Lower lobe of right lung (tissue), 2 donors: ENCODE measurements at places on chromosomes 2 and 18. TPM values are rescaled to one million over a fixed set of nuclear protein-coding genes. Genes with fewer than 3 reads are reported as not detected.
A peak's percentile ranks its signal among the peaks of the same experiment; 100 is the strongest.

GRCh38 chr2:122758967-122759366 lies 1003.5 kb downstream of the TSN start:
- H3K27ac ChIP-seq, result no peak overlapping the region
- no peak overlapping the region for H3K4me3 ChIP-seq
- no peaks in the 10 kb centered on the region for H3K36me3 ChIP-seq
- DNase-seq, result no peak

The ANO7 gene
- 1.3 TPM for total RNA-seq

DNA sequence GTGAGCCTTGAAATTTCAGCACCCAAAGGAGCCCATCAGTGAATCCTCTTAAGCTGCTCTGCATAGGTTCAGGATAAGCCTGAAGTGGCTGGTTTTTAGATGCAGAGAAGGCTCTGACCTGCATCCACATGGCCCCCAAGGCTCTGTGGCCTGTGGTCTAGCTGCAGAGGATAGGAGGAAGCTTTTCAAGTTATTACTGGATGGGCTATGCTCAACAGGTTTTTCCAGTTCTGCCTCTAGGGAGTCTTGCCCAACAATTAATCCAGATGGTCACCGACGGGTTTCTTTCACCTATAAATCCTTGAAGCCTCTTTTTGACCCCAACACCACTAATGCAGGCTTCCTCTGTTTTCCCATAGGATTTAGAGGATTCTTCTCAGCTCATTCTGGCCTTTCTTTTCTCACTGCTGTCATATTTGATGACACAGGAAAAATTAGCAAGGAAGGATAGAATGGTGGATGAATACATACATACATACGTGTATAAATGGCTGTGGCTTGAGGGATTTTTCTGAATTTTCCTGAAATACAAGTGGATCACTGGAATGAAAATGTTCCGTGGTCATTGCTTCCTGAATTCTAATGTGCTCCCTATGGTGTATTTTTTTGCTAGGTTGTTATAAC lies 52.2 kb upstream of the BCL2L11 start:
- no peak for DNase-seq
- H3K27me3 ChIP-seq, result no peaks in the 10 kb centered on the region
- peaks cover 17% of the 10 kb centered on the region for H3K4me1 ChIP-seq
- no peak overlapping the region for H3K27ac ChIP-seq
- H3K36me3 ChIP-seq, result no peaks in the 10 kb centered on the region
- H3K4me3 ChIP-seq, result no peak overlapping the region

The PPP1R1C gene
- total RNA-seq, result 2.9 TPM

The CBLN2 gene
- not detected for total RNA-seq

DNA sequence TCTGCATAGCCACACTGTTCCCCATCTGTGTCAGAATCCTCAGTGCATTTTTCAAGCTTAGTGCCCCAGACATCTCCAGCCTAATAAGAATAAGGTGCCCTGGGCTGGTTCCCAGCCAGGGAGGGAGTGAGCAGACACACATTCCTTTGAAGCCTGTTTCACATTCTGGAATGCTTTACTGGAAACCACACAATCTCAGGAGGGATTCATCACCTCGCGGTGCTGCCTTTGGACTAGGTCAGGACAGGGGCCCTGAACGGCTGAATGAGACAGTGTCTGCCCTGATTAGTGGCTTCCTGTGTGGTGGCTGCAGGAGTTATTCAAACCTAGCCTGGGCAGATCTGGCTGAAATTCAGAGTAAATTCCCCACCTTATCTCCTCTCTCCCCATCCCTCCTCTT lies 108.0 kb upstream of the LDAH start:
- H3K27me3 ChIP-seq, result peaks cover 5% of the 10 kb centered on the region
- no peak overlapping the region for H3K4me3 ChIP-seq
- H3K27ac ChIP-seq, result no peak overlapping the region
- H3K36me3 ChIP-seq, result no peaks in the 10 kb centered on the region

- no peak overlapping the region for H3K4me3 ChIP-seq
- no peaks in the 10 kb centered on the region for H3K27me3 ChIP-seq
- H3K27ac ChIP-seq, result no peak overlapping the region
These were observed 6.6 kb upstream of the PROM2 start for GRCh38 chr2:95267458-95268210.

- H3K4me1 ChIP-seq, result peaks cover 19% of the 10 kb centered on the region
- no peak for DNase-seq
- no peaks in the 10 kb centered on the region for H3K36me3 ChIP-seq
These were observed 5.6 kb downstream of the ARL4C start for GRCh38 chr2:234491281-234491680.

The OTX1 gene
- total RNA-seq, result 0.27 TPM

GRCh38 chr2:227198866-227199265 lies 34.4 kb downstream of the COL4A3 start:
- DNase-seq, result no peak
- H3K27ac ChIP-seq, result no peak overlapping the region
- no peaks in the 10 kb centered on the region for H3K4me1 ChIP-seq
- H3K4me3 ChIP-seq, result no peak overlapping the region

DNA sequence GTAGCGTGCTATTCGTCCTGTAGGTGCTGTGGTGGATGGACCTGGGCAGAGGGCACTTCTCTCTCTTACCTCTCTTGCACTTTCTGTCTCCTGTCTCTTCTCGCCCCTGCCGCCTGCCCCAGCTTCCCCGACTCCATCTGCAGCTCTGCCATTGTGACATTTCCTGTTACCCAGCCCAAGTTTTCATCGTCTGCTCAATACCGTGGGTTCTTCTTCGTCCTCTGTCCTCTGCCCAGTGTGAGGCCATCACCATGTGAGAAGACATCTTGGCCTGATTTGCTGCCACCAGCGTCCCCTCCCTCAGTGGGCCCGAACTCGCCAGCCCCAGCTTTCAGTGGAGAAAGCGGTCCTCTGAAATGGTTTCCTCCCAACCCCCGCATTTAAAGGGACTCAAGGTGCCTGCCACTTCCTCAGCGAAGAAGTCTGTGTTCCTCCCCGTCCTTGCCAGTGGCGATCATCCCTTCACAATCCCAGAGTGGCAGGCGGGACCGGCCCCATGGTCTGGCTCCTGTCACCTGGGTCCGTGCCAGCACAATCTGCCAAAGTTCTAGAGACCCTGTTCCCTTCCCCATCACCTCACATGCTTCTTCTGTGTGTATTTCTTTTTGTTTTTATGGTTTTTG lies 18.0 kb downstream of the TGOLN2 start:
- H3K27ac ChIP-seq, result peak overlapping the region; percentile 27
- H3K4me3 ChIP-seq, result peak overlapping the region; percentile 15
- DNase-seq, result no peak

GRCh38 chr18:25423267-25423666 lies 71.3 kb upstream of the ZNF521 start:
- no peak overlapping the region for H3K4me3 ChIP-seq
- no peaks in the 10 kb centered on the region for H3K36me3 ChIP-seq
- no peaks in the 10 kb centered on the region for H3K4me1 ChIP-seq
- no peaks in the 10 kb centered on the region for H3K27me3 ChIP-seq
- DNase-seq, result no peak

DNA sequence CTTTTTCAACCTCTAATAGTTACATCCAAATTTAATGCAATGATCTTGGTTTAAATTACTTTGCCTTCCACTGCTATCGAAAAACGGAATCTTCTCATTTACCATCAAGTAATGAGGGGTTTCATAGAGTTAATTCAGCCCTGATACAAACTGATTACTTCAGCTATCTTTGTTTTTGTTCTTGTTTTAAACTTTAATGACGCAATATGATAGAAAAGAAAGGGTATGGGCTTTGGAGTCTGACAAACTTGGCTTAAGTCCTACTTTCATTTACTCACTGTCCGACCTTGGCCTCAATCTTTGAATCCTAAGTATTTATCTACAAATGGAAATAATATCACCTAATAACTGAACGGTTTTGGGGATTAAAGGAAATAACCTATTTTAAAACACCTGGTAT lies 16.1 kb downstream of the ADAM17 start:
- H3K27me3 ChIP-seq, result no peaks in the 10 kb centered on the region
- peak overlapping the region; percentile 14 for H3K4me3 ChIP-seq
- peaks cover 33% of the 10 kb centered on the region for H3K36me3 ChIP-seq
- peak overlapping the region; percentile 71 for H3K27ac ChIP-seq
- peaks cover 52% of the 10 kb centered on the region for H3K4me1 ChIP-seq
- DNase-seq, result no peak

- H3K27ac ChIP-seq, result no peak overlapping the region
- DNase-seq, result no peak
- no peak overlapping the region for H3K4me3 ChIP-seq
- no peaks in the 10 kb centered on the region for H3K36me3 ChIP-seq
- H3K4me1 ChIP-seq, result no peaks in the 10 kb centered on the region
These were observed 1145.3 kb upstream of the CHAC2 start for GRCh38 chr2:52622266-52622665.

The ANKRD36 gene
- 24.4 TPM for total RNA-seq

- H3K4me1 ChIP-seq, result peaks cover 46% of the 10 kb centered on the region
- no peaks in the 10 kb centered on the region for H3K27me3 ChIP-seq
- no peak overlapping the region for H3K27ac ChIP-seq
- H3K4me3 ChIP-seq, result no peak overlapping the region
- no peaks in the 10 kb centered on the region for H3K36me3 ChIP-seq
- DNase-seq, result no peak
These were observed 65.4 kb downstream of the AAK1 start for GRCh38 chr2:69578198-69578540.

- H3K36me3 ChIP-seq, result no peaks in the 10 kb centered on the region
- DNase-seq, result no peak
- no peak overlapping the region for H3K27ac ChIP-seq
- no peak overlapping the region for H3K4me3 ChIP-seq
- no peaks in the 10 kb centered on the region for H3K4me1 ChIP-seq
These were observed 8.6 kb upstream of the SEH1L start for GRCh38 chr18:12939162-12939561.

The EMX1 gene
- total RNA-seq, result not detected

The B3GNT7 gene
- 80.0 TPM for total RNA-seq

DNA sequence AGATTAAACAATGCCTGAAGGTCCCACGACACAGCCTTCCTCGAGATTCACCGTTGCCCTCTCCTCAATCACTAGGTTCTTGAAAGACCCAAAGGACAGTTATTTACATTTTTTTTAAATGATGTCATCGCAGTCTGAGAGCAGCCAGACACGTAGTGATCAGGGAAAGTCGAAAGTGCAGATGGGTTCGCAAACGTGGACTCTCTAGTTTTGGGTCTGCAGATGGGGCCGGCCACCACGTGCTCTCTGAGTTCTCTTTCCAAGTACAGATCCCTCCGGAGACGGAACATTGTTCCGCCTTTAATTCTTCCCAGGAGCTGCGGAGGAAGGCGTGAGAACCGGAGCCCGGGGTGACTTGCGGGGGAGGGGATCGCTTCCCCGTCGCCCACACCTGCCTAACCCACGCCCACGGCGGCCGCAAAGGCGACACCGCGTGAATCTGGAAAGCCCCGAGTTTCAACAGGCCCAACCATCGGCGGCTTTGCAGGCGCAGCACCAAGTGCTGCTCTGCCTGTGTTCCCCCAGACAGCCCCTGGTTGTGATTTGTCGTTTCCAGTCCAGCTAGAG lies 54.3 kb downstream of the PKDCC start:
- no peaks in the 10 kb centered on the region for H3K36me3 ChIP-seq
- H3K27ac ChIP-seq, result peak overlapping the region; percentile 88
- H3K4me3 ChIP-seq, result peak overlapping the region; percentile 58
- H3K4me1 ChIP-seq, result peaks cover 81% of the 10 kb centered on the region

The LGALSL gene
- 30.8 TPM for total RNA-seq

The PIEZO2 gene
- 11.1 TPM for total RNA-seq

DNA sequence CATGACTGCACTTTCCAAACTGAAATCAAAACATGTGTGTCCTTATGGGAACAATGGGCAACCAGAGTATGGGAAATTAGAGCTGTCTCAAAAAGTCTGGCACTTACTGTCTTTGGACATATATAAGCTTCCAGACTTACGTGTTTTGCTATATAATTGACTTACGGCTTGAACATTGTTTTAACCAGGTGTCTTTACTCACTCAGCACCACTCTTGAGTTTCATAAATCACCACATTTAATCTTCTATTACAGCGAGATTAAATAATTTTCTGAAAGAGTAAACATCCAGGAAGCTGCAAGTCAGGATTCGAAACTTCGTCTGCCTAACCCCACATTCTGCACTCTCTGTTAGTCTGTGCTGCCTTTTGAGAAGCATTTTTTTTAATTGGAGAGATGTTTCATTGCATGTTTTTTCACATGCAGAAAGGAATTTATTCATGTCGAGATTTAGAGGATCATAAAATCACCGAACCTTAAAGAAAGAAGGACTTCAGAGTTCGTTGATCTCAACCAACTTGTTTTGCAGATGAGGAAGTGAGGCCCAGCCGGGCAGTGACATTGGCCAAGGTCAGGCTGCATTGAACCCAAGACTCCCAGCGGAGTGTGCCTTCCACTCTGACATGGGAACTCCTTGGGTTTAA lies 137.3 kb downstream of the SETBP1 start:
- no peak overlapping the region for H3K4me3 ChIP-seq
- no peak for DNase-seq

- H3K27ac ChIP-seq, result no peak overlapping the region
- no peaks in the 10 kb centered on the region for H3K36me3 ChIP-seq
- no peak overlapping the region for H3K4me3 ChIP-seq
- no peaks in the 10 kb centered on the region for H3K27me3 ChIP-seq
These were observed 76.0 kb downstream of the ARHGAP15 start for GRCh38 chr2:143205106-143205764.

The CREG2 gene
- total RNA-seq, result not detected

DNA sequence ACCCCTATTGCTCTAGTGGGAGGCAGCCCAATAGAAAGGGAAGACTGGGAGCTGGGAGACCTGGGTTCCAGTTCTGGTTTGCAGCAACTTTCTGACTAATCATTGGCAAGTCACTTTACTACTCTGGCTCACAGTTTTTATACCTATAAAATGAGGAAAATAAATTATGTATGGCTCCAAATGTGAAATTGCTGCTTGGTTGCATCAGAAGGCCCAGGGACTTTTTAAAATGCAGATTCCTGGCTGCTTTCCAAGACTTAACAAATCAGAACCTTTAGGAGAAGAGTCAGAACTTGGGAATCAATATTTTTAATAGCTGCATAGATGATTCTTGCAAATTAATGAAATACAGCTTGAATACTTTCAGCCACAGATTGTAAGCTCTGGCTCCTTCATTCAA lies 943.9 kb downstream of the EPHA4 start:
- DNase-seq, result no peak
- no peak overlapping the region for H3K4me3 ChIP-seq
- H3K27me3 ChIP-seq, result no peaks in the 10 kb centered on the region
- no peaks in the 10 kb centered on the region for H3K4me1 ChIP-seq

The ANKRD30B gene
- not detected for total RNA-seq

The GPN1 gene
- total RNA-seq, result 21.9 TPM

DNA sequence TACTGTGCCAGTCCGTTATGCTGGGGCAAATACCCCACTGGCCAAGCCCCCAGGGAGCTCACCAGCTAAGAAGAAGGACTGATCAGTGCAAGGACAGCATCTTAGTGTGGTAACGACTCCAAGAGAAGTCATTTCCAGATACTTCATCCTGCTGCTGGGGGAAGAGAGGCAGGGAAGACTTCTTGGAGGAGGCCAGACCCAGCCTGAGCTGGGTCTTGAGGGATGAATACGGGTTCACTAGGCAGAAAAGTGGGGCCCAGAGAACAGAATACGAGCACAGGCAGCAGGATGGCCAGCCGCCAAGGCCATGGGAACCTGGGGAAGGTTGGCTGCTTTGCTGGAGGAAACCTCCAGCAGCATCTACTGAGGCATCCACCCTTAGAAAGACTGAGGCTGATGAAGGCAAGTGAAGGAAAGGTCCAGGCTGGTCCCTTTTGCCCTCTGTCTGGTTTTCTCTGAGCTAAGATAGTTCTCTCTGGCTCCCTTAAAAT lies 84.1 kb downstream of the GLI2 start:
- peak; percentile 4 for DNase-seq
- H3K27ac ChIP-seq, result no peak overlapping the region
- H3K27me3 ChIP-seq, result peaks cover 11% of the 10 kb centered on the region

GRCh38 chr18:29712785-29713184 lies 1329.8 kb downstream of the DSC3 start:
- no peaks in the 10 kb centered on the region for H3K4me1 ChIP-seq
- no peak overlapping the region for H3K27ac ChIP-seq
- H3K36me3 ChIP-seq, result no peaks in the 10 kb centered on the region
- no peaks in the 10 kb centered on the region for H3K27me3 ChIP-seq

The RNPEPL1 gene
- 102 TPM for total RNA-seq
